ENCODE measurements at places on chromosomes 1 and 21.

GRCh38 chr1:67966666-67967009 is 83.8 kb downstream of the DIRAS3 start:
- DNase-seq = no peak

DNA sequence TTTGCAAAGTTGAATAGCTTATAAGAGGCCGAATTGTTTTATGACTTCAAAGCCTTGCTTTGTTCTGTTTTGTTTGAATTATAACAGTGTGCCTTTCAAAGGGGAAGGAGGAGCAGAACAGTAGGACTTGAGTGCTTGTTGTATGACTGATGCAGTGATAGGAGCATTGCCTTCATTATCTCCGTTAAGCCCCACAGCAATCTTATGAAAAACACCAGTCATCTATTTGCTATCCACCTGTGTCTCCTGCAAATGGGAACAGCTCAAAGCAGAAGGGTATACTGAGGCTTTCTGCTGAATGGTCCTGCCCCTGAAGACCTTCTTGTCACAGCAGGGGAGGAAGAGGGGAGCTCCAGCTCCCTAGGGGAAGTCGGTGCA is 127.5 kb downstream of the RNF220 start:
- no peak for DNase-seq

- DNase-seq = no peak
Observed at GRCh38 chr1:161214369-161214768, 726 bp upstream of the FCER1G start.

DNA sequence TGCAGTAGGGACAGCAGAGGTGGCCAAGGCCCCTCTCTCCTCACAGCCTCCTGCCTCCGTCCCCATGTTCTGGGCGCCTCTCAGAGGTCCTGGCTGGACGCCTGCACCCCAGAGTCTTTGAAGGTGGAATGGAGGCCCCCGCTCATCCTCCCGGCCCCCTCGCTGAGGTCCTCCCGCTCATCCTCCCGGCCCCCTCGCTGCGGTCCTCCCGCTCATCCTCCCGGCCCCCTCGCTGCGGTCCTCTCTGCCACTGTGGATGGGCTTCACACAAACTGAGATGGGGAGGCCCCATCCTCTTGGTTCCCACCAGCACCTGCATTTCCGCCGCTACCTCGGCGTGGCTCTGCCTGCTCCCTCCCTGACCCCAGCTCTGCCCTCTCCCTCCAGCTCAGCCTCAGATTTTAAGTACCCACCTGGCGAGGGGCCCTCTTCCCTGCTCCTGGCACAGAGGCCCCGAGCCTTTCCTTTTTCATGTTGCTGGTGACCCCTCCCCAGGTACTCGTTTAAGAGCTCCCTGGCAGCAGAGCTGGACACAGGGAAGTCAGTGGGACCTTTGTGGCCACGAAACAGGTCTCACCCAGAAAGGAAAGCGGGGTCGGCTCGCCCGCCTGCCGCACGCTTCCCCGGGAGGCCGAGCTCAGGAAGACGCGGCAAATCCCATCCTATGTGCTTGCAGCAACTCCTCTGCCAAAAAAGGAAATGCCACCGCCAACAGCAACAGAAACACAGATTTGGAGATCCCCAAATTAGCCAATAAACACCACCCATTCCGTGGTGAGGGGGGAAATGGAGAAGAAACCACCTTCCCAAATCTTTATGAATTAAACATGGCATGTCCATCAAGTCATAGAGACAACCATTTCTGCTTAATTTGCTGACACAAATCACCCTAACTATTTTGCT is 143.7 kb downstream of the PRDM16 start:
- no peak for DNase-seq

GRCh38 chr1:1038694-1039093 is 18.8 kb downstream of the AGRN start:
- DNase-seq = no peak
